ENCODE measurements at places on chromosomes 6 and 20. TPM values are rescaled to one million over a fixed set of nuclear protein-coding genes. Genes with fewer than 3 reads are reported as not detected.
A peak's percentile ranks its signal among the peaks of the same experiment; 100 is the strongest.

Gene CST7
- total RNA-seq = 10.7 TPM

DNA sequence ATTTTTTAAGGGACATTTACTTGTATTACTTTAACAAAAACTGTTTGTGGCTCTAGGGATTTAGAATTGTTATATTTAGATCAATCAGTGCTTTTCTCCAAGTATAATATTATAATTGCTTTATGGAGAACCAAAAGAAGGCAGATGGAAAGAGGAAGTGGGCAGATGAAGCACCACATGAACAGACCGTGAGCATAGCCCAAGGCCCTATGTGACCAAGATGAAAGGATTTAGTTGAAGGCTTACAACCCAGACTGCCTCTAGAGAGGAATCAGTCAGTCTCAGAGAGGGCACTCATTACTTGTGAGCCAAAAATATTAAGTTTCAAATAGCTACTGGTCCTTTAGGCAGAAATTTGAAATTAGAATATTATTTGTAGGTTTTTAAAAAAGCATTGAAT, 102.3 kb upstream of the IMPG1 start:
- DNase-seq = no peak

GRCh38 chr6:71822625-71823024, 63.7 kb upstream of the RIMS1 start:
- no peak for DNase-seq

GRCh38 chr6:83221889-83222479, 28.8 kb downstream of the RWDD2A start:
- DNase-seq = no peak

GRCh38 chr6:38997128-38997761, 51.3 kb upstream of the GLP1R start:
- peak; percentile 68 for DNase-seq

Gene CD109
- total RNA-seq = 15.8 TPM

GRCh38 chr6:142944124-142945048, 590 bp downstream of the HIVEP2 start:
- peak; percentile 96 for DNase-seq

DNA sequence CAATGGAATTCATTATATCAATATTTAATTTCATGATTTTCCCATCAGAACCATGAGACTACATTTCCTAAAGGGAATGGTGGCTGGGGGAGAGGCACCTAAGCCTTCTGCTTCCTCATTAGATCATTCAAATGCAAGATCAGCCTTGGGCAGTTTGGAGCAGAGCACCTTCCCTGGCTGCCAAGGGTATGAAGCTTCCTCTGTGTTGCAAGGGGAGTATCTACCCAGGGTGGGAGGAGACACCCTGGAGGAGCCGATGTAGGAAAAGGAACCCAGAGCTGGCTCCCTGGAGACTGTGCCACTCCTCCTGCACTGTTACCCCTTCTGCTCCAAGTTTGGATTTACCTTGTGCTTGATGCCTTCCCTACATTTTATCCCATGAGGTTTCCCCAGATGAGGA, 299.7 kb upstream of the PRDM1 start:
- DNase-seq = no peak

GRCh38 chr20:53981752-53982437, 88.5 kb downstream of the BCAS1 start:
- peak; percentile 59 for DNase-seq

GRCh38 chr6:40738551-40739193, 151.5 kb upstream of the LRFN2 start:
- no peak for DNase-seq

DNA sequence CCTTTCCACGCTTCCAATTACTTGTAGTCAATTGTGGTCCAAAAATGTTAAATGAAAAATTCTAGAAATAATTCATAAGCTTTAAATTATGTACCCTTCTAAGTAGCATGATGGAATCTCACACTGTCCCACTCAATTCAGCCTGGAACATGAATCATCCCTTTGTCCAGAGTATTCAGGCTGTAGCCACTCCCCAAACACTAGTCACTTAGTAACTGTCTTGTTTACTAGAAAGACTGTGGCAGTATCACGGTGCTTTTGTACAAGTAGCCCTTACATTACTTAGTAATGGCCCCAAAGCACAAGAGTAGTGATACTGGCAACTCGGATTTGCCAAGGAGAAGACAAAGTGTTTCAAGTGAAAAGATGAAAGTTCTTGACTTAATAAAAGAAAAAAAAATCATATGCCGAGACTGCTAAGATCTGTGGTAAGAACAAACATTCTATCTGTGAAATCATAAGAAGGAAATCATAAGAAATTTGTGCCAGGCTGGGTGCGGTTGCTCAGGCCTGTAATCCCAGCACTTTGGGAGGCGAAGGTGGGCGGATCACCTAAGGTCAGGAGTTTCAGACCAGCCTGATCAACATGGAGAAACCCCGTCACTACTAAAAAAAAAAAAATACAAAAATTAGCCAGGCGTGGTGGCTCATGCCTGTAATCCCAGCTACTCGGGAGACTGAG, 168.5 kb upstream of the SIM1 start:
- no peak for DNase-seq

DNA sequence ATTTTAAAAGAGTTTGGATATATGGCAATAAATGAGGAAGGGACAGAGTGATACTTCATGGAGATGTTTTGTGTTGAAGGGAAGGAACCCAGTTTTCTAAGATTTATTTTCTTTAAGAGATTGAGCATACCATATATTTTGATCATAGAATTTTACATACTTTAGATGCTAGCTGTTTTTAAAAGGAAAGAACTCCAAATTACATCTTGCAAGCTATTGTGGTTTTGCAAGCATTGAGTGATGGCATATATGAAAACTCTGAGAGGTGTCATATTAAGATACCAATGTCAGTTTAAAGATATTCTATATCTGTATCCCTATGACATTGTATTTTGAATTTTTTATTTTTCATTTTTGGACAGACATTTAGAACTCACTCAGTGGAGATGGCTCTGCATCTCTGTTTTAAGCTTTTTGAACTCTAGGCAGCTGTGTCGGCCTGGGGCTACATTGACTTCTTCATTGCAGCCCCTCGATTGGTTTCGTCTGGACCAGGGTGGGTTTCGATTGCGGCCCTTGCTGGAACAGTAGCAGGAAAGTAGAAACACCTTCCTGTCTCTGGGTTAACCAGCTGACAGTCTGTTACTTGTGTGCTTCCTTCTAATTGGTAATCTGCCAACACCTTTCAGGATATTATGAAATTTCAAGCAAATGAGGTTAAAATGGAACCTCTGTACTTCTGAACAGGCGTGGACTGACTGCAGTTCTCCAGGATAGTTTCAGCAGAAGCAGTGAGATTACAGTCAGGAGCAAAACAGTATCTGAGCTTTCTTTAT, 14.0 kb downstream of the IGF2R start:
- no peak for DNase-seq

Measured in activated CD4-positive, alpha-beta T cell treated with anti-CD3 and anti-CD28 coated beads for 36 hours (primary cell).